ENCODE measurements at places on chromosomes 12 and 14.

DNA sequence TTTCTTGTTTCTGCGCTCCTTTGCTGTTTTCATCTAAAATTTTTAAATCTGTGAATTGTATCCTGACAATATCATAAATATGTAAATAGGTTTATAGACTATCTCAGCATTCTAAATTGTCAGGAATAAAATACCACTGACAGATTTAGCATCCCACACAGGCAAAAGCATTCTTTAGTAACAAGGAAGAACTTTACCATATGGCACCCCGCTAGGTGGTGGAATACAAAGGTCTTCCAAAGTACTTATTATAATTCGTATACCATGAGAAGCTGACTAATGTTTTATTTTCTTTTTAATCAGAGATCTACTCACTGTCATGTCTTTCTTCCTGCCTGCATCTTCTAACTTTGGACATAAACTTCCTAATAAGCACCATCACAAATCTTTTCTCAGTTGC is 328.8 kb upstream of the NOVA1 start:
- no peak for DNase-seq

- DNase-seq, result no peak
These were observed 165.9 kb downstream of the TMTC3 start for GRCh38 chr12:88307961-88308360.

GRCh38 chr12:92062539-92063493 is 82.8 kb downstream of the BTG1 start:
- DNase-seq, result no peak

GRCh38 chr14:68564191-68564825 is 228.6 kb downstream of the ZFP36L1 start:
- no peak for DNase-seq

DNA sequence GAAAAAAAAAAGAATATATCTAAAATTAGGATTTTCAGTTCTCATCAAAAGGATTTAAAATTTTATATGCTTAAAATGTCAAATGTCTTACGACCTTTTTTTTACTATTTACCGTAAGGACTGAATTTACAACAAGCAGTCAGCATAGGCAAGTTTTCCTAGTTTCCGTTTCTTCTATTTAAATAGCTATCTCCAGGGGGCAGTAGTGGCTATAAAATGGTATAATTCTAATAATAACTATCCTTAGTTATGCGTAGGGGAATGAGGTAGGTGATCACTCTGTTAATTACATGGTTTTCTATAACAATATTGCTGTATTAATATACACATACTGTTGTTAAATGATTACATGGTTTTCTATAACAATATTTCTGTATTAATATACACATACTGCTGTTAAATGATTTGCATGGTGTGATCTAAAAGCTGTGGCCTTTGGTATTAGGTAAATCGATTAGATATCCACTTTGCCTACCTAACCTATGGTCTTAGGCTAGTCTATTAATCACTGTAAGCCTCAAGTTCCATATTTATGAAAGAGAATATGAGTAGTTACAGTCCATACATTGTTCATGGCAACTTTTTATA is 217.7 kb upstream of the PDZRN4 start:
- peak; percentile 18 for DNase-seq

GRCh38 chr12:115209230-115209629 is 525.3 kb upstream of the TBX3 start:
- DNase-seq, result no peak

DNA sequence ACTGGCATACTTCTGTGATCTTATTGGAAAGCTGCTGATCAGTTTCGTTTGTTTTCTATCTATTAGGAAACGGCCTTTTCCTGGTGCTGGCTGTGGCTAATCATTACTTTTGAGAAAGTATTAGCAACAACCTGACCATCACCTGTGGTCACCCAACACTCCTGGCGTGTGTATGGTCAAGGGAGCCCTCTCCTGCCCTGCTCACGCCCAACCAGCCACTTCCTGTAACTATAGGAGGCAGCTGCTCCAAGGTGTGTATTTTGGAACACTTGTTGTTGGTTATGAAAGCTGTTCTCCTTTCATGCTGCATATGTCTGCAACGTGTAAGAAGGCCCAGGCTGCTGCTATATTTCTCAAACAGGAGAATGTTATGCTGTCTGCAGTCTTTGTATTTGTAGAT is 1582.8 kb downstream of the AACS start:
- no peak for DNase-seq

DNA sequence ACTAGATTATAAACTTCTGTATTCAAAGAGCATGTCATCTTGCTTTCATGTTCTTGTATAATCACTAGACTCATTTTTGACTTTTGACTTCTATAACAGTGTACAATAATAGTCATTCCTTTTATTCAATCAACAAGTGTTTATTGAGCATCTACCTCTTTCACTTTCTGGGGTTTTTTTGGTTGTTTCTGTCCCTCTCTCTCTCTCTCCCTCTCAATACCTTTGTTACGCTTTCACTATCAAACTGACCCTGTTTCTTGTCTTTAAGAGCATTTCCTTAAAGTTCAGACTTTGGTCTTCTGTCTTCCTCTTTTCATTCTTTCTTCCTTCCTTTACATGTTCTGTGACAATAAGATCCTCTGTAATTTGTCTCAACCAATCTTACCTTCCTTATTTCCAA is 49.5 kb downstream of the GPR137C start:
- DNase-seq, result no peak

DNA sequence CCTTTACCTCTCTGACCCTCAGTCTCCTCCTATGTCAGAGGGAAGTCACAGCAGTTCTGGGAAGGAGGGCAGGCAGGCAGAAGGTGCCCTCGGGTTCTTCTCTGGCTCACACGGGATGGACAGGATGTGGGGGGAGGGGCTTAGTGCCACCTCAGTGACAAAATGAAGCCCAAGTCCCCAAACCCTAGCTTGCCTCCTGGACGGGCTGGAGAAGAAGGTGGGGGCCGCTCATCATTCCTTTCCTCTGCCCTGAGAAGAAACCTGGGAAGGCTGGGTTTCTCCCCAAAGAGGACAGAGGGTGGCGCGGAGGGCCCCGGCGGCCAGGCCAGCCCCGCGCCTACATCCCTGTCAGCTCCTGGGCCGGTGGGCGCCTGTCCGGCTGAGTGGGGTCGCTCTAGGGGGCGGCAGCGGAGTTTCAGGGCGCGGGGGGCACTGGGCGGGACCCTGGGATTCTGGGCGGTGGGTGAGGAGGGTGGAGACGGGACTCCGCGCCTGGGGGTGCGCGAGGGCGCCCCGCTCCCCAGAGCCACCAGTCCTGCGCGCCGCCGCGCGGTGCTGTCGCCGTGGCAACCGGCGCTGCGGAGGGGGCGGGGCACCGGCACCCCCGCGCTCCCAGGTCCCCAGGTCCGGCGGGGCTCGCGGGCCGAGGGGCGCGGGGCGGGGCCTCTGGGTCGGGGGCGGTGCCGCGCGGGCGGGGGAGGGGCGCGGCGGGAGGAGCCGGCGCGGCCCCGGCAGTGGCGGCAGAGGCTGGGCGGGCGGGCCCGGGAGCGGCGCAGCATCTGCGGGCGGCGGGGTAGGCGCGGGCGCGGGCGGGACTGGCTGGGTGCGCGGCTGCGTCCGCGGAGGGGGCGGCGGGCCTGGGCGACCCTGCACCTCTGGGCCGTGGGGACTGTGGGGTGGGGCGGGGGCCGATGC is at the start of gene TMEM121:
TSS of gene TMEM121 (plus strand) at position 723 of the 915 bp plus-strand sequence. CDS start 2,252 bp downstream, outside the sequence.
- DNase-seq, result no peak

GRCh38 chr14:90624732-90625400 is 191.4 kb downstream of the TTC7B start:
- DNase-seq, result no peak

- DNase-seq, result no peak
These were observed 237.6 kb upstream of the CRY1 start for GRCh38 chr12:107330831-107331431.

- DNase-seq, result no peak
These were observed 112.7 kb downstream of the IPO8 start for GRCh38 chr12:30582943-30583342.

DNA sequence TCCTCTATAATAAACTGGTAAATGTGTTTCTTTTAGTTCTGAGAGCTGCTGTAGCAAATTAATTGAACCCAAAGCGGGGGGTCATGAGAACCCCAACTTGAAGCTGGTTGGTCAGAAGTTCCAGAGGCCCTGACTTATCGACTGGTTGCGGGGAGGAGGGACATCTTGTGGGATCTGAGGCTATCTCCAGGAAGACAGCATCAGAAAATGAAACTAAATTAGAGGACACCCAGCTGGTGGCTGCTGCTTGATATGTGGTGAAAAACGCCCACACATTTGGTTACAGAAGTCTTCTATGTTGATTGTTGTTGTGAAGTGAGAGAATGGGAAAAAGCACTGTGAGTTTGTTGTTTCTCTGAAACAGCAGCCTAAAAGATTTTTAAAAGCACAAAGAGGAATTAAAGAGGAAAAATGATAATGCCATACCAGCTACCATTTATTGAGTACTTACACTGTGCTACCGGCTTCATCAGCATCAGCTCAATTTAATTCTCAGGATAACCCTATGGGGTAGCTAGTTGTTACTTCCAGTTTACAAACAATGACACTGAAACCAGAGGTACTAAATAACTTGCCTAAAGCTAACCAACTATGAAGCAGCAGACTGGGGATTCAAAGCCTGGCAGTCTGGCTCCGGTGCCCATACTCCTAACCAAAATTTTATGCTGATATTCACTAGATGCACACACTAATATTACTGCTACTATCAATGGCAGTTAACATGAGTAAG is 24.3 kb downstream of the DDX24 start:
- no peak for DNase-seq

GRCh38 chr12:18275981-18276380 is 14.7 kb downstream of the PIK3C2G start:
- no peak for DNase-seq

DNA sequence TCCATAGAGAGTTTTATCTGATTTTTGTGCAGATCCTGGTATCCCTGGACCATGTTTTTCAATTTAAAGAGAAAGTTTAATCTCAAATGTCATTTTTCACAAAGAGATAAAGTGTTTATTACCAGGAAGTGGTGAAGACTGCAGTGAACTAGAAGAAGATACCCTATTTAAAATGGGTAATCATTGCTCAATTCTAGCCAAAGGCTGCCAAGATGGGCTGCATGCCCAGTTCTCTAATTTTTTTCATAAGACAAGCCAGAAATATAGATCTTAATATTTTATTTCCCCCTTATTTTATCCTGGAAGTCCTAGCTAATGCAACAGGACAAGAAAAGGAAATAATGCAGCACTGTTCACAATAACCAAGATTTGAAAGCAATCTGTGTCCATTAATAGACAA is 343.5 kb downstream of the PCNX1 start:
- no peak for DNase-seq

DNA sequence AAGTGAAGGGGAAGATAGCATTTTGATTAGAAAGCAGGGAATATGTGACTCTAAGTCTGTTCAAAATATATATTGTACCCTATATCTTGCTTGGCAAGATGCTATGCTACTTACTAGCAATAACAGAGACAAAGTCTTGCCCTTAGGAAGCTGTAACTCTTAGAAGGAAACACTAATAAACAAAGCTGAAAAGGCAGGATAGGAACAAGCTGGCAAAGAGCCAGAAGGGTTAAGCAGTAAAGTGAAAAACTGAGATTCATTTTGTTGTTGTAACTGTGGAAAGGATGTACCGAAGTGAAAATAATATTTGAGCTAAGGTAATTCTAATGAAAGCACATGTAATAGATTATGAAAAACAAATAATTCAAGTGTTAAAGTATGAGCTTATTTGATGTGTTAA is 527.1 kb upstream of the FLRT2 start:
- DNase-seq, result no peak

- DNase-seq, result no peak
These were observed 80.8 kb downstream of the GALNT9 start for GRCh38 chr12:132248453-132249167.

- no peak for DNase-seq
These were observed 10.8 kb downstream of the CRACR2A start for GRCh38 chr12:3741882-3742672.

GRCh38 chr12:40058721-40059190 is 47.1 kb downstream of the SLC2A13 start:
- DNase-seq, result no peak

- no peak for DNase-seq
These were observed 6.5 kb downstream of the TAS2R19 start for GRCh38 chr12:11015775-11016430.

- no peak for DNase-seq
These were observed 648.3 kb upstream of the MDGA2 start for GRCh38 chr14:48323665-48324064.

- no peak for DNase-seq
These were observed 2.8 kb downstream of the LRRC74A start for GRCh38 chr14:76829013-76829365.

DNA sequence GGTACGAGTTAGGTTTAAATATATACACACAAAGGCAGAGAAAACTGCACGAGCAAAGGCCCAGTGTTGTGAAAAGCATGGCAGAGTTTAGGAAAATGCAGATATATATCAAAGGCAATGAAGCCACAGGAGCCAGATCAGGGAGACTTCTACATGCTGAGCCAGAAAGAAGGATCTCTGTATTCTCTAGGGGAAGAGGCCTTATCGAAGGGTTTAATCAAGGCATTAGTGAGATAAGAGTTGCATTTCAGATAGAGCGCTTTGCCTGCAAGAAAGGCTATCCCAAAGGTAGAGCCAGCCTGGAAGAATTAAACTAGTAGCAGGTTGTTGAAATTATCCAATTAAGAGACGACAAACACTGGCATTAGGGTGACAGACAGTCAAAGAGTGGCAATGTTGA is 7.6 kb downstream of the PTPRO start:
- DNase-seq, result no peak

GRCh38 chr14:105099778-105100177 is 34.5 kb upstream of the GPR132 start:
- DNase-seq, result no peak

GRCh38 chr14:73463411-73463810 is 5.1 kb upstream of the NUMB start:
- DNase-seq, result peak; percentile 97

DNA sequence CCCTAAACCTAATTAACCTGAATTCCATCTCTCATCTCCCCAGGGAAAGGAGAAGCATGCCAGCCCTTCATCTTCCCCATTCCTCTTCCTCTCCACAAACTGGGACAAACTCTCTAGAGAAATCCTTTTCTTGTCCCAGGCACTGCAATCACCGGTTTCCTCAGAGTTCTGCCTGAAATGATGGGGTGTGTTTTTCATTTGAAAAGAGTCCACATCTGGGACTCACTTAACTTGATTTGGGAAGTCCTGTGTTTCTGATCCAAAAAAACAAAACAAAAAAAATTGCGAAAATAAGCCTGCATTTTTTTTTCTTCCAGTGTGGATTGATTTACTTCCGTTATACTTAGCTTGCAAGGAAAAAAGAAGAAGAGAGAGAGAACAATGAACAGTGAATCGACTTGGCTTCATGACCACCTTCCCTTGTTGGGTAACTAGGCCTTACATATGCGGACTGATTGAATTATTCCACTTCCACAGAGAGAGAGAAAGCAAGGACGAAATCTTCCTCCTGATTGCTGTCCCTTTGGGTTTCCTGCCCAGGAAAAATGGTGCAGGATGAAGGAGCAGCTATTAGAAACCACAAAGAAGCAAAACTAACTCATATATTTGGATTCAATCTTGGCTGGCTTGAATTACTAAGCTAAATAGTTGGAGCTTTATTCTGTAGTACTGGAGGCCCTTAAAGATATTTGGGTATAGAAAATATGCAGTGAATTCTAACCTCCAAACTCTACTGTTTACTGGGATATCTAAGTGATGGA is 506.2 kb upstream of the TBX3 start:
- DNase-seq, result no peak

GRCh38 chr12:88546226-88546625 is 34.0 kb downstream of the KITLG start:
- no peak for DNase-seq

GRCh38 chr12:94498698-94499097 is 39.0 kb upstream of the CEP83 start:
- DNase-seq, result no peak

GRCh38 chr12:28814246-28814645 is 334.8 kb upstream of the FAR2 start:
- no peak for DNase-seq

GRCh38 chr14:98350213-98350612 is 921.8 kb downstream of the BCL11B start:
- DNase-seq, result no peak

Data from NCI-H460 (cell line).